ENCODE measurements at places on chromosomes 11 and 22.
A peak's percentile ranks its signal among the peaks of the same experiment; 100 is the strongest.

DNA sequence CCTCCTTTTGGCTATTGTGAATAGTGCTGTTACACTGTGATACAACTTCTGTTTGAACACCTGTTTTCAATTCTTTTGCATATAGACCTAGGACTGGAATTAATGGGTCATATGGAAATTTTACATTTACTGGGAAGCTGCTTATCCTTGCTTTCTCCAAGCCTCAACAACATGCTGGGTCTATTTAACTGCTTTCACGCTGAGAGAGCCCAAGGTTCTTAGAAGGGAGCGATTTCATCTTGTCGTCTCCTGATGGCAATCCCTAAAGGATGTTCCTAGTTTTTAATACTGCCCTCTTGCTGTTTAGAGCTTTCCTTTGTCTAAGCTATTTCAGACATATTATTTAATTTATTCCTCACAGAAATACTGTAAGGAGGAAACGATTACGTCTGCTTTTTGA, 15.5 kb downstream of the IRAG1 start:
- no peak for DNase-seq
- H3K4me1 ChIP-seq: peaks cover 3% of the 10 kb centered on the region
- H3K4me3 ChIP-seq: no peak overlapping the region
- H3K36me3 ChIP-seq: no peaks in the 10 kb centered on the region

GRCh38 chr11:134291196-134291595, 15.0 kb downstream of the GLB1L3 start:
- DNase-seq: no peak
- no peaks in the 10 kb centered on the region for H3K4me1 ChIP-seq
- no peaks in the 10 kb centered on the region for H3K27me3 ChIP-seq

DNA sequence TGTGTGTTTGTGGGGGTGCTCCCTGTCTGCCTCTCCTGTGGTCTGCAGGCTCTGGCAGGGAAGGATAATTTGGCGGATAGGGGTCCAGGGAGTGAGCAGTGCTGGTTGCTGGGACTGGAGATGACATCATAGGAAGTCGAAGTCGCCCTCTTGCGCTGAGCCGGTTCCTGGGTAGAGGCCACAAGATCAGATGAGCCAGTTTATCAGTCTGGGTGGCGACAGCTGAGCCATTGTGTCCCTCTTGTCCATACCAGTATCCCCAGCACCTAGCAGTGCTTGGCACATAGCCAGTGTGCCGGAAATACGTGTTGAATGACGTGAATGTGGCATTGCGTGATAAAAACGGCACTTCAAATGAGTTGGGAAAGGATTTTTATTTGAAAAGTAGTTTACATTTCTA, 9.8 kb downstream of the APOL5 start:
- no peaks in the 10 kb centered on the region for H3K4me1 ChIP-seq
- no peaks in the 10 kb centered on the region for H3K36me3 ChIP-seq
- H3K4me3 ChIP-seq: no peak overlapping the region
- H3K27ac ChIP-seq: no peak overlapping the region
- DNase-seq: no peak

DNA sequence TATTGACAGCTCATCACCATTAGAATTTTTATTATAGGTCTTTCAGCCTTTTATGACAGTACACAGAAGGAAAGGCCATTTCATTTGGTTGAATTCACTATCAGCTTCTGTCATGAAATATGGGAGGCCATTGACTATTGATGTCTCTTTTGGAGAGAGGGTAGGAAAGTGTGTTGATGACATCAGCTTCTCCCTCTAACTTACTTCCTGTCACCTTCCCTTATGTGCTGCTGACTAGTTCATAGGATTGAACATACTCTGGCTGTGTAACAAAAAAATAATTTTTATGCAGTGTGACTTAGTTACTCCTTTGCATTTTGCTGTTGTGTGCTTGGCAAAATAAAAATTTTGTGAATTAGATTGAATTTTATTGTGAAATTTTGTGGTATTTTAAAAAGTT, 769.2 kb downstream of the METTL15 start:
- no peaks in the 10 kb centered on the region for H3K4me1 ChIP-seq
- H3K27ac ChIP-seq: no peak overlapping the region
- H3K4me3 ChIP-seq: no peak overlapping the region
- DNase-seq: no peak
- H3K27me3 ChIP-seq: no peaks in the 10 kb centered on the region

GRCh38 chr22:39940757-39941305, 19.4 kb upstream of the TMA7B start:
- H3K4me1 ChIP-seq: peaks cover 93% of the 10 kb centered on the region
- peak overlapping the region; percentile 95 for H3K27ac ChIP-seq
- peak overlapping the region; percentile 33 for H3K4me3 ChIP-seq
- H3K36me3 ChIP-seq: no peaks in the 10 kb centered on the region
- DNase-seq: no peak

GRCh38 chr11:111977146-111978027, 40.2 kb downstream of the DIXDC1 start:
- peaks cover 30% of the 10 kb centered on the region for H3K27me3 ChIP-seq
- no peak overlapping the region for H3K27ac ChIP-seq
- H3K36me3 ChIP-seq: peaks cover 2% of the 10 kb centered on the region
- DNase-seq: peak; percentile 17
- H3K4me1 ChIP-seq: peaks cover 12% of the 10 kb centered on the region

DNA sequence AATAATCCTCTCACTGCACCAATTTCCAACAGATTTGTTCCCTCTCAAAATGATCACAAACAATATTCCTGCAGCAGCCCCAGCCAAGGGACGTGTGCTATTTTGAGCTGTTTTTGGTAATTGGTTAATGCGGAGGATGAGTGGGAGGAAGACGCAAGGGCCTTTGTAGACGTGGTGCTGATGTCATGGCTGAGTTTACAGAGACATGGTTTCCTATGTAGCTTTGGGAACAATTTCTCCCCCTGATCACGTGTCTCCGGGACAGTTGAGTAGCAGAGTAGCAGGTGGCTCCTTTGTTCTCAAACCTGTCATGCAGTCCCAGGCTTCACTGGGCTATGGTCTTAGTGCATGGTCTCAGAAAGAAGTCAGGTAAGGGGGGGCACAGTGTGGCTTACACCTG, 183.2 kb upstream of the NECTIN1 start:
- H3K27me3 ChIP-seq: peaks cover 5% of the 10 kb centered on the region
- H3K36me3 ChIP-seq: no peaks in the 10 kb centered on the region
- H3K27ac ChIP-seq: no peak overlapping the region
- no peaks in the 10 kb centered on the region for H3K4me1 ChIP-seq
- H3K4me3 ChIP-seq: no peak overlapping the region

- H3K4me3 ChIP-seq: no peak overlapping the region
- H3K27me3 ChIP-seq: no peaks in the 10 kb centered on the region
- no peak for DNase-seq
These were observed 839.4 kb downstream of the OPCML start for GRCh38 chr11:132692891-132693290.

- peak overlapping the region; percentile 52 for H3K4me3 ChIP-seq
- peak; percentile 74 for DNase-seq
- H3K27me3 ChIP-seq: no peaks in the 10 kb centered on the region
- no peaks in the 10 kb centered on the region for H3K36me3 ChIP-seq
- peak overlapping the region; percentile 73 for H3K27ac ChIP-seq
These were observed 51.1 kb upstream of the EED start for GRCh38 chr11:86193297-86194095.

- no peak for DNase-seq
- no peaks in the 10 kb centered on the region for H3K27me3 ChIP-seq
- no peaks in the 10 kb centered on the region for H3K4me1 ChIP-seq
- H3K4me3 ChIP-seq: no peak overlapping the region
These were observed 103.9 kb downstream of the GUCY1A2 start for GRCh38 chr11:106914409-106914808.

DNA sequence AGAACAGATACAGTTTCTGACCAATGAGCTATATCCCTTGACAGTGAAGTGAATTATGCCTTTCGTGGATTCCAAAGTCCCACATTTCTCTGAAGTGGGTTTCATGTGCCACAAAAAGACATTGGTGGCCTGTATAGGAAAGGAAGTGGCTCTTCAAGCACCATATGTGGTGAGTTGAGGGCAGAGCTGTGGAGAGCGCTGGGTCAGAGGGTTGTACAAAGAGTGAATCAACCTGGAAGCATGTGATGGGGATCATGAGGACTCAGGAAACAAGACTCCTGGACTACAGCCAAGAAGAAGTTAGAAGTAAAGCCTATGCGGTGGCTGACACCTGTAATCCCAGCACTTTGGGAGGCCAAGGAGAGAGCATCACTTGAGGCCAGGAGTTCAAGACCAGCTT, 579 bp upstream of the SLC5A4 start:
- no peak overlapping the region for H3K27ac ChIP-seq
- no peak for DNase-seq
- H3K4me3 ChIP-seq: no peak overlapping the region
- no peaks in the 10 kb centered on the region for H3K4me1 ChIP-seq

DNA sequence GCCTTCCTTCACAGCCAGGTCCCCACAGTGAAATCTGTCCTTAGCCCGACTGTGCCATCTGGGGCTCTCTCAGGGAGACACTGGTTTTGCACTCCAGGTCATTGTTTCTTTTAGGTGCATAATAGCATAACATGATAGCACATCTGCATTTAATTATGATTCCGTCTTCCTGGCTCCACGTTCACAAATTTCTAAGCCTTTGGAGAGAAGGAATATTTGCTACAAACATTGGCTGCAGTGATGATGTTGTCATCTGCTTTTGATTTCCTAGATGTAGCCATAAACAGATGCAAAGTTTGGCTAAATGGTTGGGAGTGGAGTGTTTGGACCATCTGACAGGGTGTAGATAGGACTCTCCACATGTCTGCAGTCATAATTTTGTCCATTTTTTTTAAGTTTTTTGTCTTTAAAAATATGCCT, 12.0 kb upstream of the CAT start:
- H3K4me1 ChIP-seq: peaks cover 3% of the 10 kb centered on the region
- no peaks in the 10 kb centered on the region for H3K27me3 ChIP-seq
- H3K27ac ChIP-seq: no peak overlapping the region
- no peak for DNase-seq
- no peaks in the 10 kb centered on the region for H3K36me3 ChIP-seq

- no peaks in the 10 kb centered on the region for H3K27me3 ChIP-seq
- H3K27ac ChIP-seq: no peak overlapping the region
- no peaks in the 10 kb centered on the region for H3K36me3 ChIP-seq
- no peak overlapping the region for H3K4me3 ChIP-seq
- peaks cover 9% of the 10 kb centered on the region for H3K4me1 ChIP-seq
- DNase-seq: no peak
These were observed 52.5 kb downstream of the RELT start for GRCh38 chr11:73428699-73429098.

GRCh38 chr11:72039031-72039855, 40.5 kb downstream of the IL18BP start:
- no peaks in the 10 kb centered on the region for H3K27me3 ChIP-seq
- DNase-seq: no peak
- peaks cover 43% of the 10 kb centered on the region for H3K4me1 ChIP-seq
- H3K36me3 ChIP-seq: peaks cover 18% of the 10 kb centered on the region
- no peak overlapping the region for H3K4me3 ChIP-seq
- H3K27ac ChIP-seq: no peak overlapping the region

DNA sequence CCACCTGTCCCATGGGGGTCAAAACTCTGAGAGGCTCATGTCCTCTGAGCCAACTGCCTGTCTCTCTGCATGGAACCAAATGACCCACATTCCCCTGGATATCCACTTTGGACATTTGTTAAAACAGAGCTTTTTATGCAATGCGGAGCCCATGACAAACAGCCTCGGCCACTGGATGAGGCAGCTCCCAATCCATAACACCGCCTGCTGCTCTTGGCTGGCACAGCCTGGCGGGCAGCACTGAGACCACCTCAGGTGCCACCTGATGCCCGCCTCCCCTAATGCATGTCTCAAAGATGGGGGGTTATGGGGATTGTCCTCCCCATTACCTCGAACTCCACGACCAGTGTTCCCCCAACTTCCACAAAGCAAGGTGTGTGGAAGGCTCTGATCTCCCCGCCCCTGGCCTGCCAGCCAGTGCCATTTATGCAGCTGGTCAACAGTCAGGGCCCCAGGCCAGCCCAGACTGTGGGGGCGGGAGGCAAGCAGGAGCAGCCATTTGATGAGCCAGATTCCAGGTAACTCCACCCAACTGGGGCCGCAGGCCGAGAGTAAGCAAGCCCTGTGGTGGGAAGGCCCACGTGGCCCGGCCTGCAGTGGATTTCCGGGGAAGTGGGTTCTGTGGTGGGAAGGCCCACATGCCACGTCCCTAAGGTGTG, 84.2 kb downstream of the PHF21B start:
- H3K27me3 ChIP-seq: no peaks in the 10 kb centered on the region
- H3K36me3 ChIP-seq: no peaks in the 10 kb centered on the region
- no peaks in the 10 kb centered on the region for H3K4me1 ChIP-seq
- no peak overlapping the region for H3K27ac ChIP-seq
- no peak overlapping the region for H3K4me3 ChIP-seq

GRCh38 chr22:37807410-37808293, at the start of gene GCAT:
TSS of gene GCAT (plus strand) at chr22:37807934. CDS start at chr22:37807968, 34 bp downstream.
- peak within 1 kb of the TSS; percentile 80 for H3K4me3 ChIP-seq
- DNase-seq: peak; percentile 96
- peak within 1 kb of the TSS; percentile 61 for H3K27ac ChIP-seq
- H3K27me3 ChIP-seq: peaks cover 48% of the 10 kb centered on the region

GRCh38 chr11:67574938-67575337, 8.7 kb upstream of the GSTP1 start:
- H3K4me3 ChIP-seq: no peak overlapping the region
- peaks cover 10% of the 10 kb centered on the region for H3K4me1 ChIP-seq

DNA sequence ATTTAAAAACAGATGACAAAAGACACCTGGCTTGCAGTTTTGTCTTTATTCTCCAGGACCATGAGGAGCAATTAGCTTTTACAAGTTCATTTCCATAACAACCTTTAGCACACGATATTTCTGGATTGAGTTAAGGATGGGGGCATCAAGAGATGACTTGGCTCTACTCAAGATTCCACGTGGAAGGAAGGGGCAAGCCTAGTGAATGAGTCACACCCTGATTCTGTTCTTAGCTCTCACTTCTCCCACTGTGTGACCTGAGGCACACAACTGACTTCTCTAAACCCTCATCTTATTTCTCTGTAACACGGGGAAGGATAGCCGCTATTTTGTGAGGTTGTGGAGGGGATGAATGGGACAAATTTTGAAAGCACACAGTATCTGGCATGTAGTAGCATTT, 185.5 kb downstream of the KIRREL3 start:
- no peaks in the 10 kb centered on the region for H3K4me1 ChIP-seq
- DNase-seq: no peak
- no peak overlapping the region for H3K27ac ChIP-seq
- H3K4me3 ChIP-seq: no peak overlapping the region

DNA sequence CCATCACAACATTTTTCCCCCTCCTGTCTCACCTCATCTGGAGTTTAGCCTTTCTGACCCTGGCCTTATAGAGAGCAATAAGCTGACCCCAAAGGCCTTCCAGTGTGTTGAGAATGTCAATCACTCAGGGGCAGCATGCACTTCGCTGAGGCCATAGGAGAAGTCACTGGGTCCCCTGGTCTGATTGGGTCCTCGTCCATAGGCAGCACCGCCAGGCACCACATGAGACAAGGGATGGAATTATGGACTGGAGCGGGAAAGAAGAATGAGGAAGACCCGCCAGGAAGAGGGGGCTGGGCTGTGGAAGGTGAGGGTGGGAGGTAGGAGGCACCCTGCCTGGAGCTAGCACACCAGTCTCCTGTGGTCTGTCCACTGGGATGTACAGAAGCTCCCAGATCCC, 72.9 kb downstream of the DSCAML1 start:
- H3K36me3 ChIP-seq: no peaks in the 10 kb centered on the region
- DNase-seq: no peak
- peaks cover 4% of the 10 kb centered on the region for H3K27me3 ChIP-seq
- no peak overlapping the region for H3K27ac ChIP-seq
